Ecto neural progenitor cell (in vitro differentiated cells): ENCODE measurements at places on chromosomes 11 and 22.
A peak's percentile ranks its signal among the peaks of the same experiment; 100 is the strongest.

- no peak for DNase-seq
Measured at GRCh38 chr11:111911563-111912401, at the start of gene CRYAB. Gene CRYAB (minus strand): TSS chr11:111911770. CDS start chr11:111911724, 46 bp downstream.

- no peak for DNase-seq
Measured at GRCh38 chr11:19605520-19606371, 106.9 kb upstream of the NAV2 start.

DNA sequence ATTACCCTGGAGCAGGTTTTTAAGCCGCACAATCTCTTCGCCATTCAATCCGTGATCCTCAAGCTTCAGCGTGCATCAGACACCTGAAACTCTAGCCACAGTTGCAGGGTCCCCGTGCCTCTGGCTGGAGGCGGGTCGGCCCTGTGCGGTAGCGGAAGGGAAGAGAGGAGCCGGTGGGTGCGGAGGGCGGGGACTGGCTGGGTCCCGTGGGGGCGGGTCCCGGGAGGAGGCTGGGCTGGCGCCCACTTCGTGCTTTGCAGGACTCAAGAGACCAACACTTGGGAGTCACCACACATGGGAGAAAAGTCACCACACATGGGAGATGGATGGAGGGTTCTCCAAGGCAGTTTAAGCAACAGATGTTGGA is 772 bp downstream of the C22orf15 start:
- DNase-seq = no peak

GRCh38 chr22:50530877-50531545 is 1.2 kb upstream of the TYMP start:
- DNase-seq = peak; percentile 78

DNA sequence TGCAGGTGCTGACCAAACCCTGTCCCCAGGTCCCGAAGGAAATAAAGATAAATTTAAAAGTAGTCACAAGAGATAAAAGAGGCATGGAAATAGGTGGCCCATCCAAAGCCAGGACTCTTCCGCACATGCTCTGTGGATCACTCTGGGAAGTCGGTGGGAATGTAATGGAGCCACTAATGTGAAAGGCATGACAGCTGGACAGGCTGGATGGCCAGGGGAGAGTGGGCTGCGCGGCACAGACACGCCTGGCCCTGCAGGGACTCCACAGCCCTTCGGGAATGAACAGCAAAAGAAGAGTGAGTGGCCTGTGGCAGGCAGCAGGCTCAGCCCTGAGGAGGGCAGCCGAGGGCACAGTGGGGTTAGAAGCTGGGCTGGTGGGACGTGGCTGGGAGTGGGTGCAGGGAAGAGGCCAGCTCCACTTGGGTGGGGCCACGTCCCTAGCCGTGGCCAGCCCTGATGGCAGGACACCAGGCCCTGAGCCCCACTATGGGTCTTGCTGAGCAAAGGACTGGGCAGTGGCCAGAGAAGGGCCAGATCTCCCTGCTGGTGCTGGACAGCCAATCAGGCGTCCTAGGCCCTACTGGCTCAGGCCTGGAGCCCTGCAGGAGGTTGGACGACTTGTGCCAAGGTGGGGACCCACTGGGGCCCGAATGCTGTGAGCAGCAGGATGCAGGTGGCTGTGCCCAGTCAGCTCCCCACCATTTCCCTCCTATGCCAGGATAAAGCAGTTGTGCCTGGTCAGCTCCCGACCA is 31.3 kb upstream of the GNB1L start:
- DNase-seq = no peak

DNA sequence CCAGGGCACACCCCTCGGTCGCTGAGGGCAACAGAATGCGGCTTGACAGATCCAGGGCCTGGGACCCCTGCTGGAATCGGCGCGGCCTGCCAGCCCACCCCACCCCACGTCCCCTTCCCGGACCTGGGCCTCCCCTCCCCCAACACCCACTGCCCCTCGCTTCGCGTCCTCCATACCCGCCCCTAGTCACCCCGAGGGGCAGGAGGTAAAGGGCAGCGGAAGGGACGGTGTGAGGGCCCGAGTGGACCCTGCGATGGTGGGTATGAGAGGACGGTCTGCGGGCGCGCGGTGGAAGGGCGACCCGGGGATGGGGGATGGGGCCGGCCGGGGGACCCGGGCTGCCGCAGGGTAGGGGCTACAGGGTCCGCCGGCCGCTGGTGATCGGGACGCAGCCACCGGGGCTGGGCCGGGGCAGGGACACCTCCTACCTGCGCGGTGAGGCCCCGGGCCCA is 311 bp downstream of the APBB1 start:
- DNase-seq = peak; percentile 75

DNA sequence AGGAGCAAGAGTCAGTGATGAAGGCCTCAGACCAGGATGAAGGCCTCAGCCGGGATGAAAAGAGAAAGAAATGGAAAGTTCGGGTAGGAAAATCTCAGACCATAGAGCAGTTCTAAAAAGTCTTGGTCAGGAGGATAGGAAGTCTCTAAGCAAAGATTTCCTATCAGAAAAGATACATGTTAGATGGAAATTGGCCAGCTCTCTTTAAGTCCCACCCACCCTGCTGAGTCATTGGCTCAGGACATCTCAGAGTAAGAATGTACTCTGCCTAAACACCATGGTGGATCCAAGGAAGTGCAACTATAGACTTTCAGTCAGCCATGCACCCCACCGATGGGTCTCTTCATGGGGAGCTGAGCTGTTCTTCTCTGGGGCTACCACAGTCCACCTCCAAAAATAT is 4.4 kb downstream of the OR8B3 start:
- no peak for DNase-seq

DNA sequence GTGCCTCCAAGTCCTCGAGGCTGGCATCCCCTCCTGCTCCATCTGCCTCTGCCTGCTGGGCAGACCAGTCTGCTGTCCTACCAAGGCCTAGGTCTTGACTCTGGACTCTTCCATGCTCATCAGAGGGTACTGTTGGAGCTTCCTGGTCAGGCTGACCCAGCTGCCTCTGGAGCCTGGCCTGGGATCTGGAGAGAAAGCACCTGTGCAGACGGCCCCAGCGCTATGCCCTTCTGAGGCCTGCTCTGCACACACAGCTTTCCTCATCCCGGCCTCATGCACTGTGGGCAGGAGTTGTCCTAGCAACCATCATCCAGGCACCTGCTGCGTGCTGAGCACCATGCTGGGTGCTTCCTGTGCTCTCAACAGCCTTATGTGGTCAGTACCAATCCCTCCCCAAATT is 70.8 kb downstream of the CDKN1C start:
- DNase-seq = no peak

GRCh38 chr11:66121466-66121865 is 51.4 kb downstream of the PACS1 start:
- no peak for DNase-seq

GRCh38 chr11:75715688-75716087 is 1.9 kb upstream of the MOGAT2 start:
- DNase-seq = no peak

DNA sequence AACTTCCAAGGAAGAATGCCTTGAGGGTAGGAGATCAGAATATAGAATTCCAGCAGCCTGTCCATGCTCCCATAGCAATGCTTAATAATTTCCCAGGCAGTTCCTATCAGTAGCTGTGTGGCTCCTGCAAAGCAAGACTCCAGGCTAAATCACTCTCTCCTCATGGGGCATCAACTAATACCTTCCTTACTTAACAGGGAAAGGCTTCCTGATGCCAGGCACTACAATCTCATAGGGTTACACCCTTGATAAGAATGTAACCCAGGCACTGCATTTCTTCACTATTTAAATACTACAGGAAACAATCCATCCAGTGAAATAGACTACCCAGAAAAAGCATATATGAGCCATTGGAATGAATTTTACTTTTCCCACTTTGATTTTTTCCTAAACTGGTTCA is 615.0 kb upstream of the ARHGAP42 start:
- no peak for DNase-seq

DNA sequence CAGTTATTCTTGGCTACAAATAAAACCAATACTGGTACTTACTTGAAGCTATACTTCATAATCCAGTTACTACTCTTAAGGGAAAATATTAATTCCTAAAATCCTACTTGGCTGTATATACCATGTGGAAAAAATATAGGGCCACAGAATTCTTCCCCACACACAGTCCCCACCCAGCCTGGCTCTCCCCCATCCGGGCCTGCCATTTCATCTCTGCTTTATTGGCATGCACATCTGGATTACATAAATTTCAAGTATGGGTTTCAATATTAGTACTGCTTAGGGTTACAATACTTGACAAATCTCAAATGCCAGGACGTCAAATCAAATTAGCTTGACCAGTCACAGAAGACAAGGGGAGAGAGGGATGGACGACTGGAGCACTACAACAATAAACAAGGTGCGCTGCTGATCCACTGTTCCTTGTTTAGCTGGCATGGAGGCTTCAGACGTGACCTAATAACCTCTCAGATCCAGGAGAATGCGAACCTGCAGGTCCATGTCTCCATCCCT is 81.4 kb downstream of the ABTB2 start:
- DNase-seq = no peak

GRCh38 chr11:70604630-70605467 is 206.5 kb downstream of the CTTN start:
- no peak for DNase-seq

- DNase-seq = no peak
Measured at GRCh38 chr22:40004836-40005235, 10.1 kb downstream of the FAM83F start.

GRCh38 chr11:61679893-61680621 is at the start of gene DAGLA:
Gene DAGLA (plus strand): TSS chr11:61680391. CDS start chr11:61720156, 39,765 bp downstream.
- DNase-seq = peak; percentile 91

GRCh38 chr11:11467312-11467711 is 114.3 kb upstream of the CSNK2A3 start:
- DNase-seq = no peak

- no peak for DNase-seq
Measured at GRCh38 chr11:30729187-30729713, 143.1 kb upstream of the MPPED2 start.

- no peak for DNase-seq
Measured at GRCh38 chr11:85863855-85864254, 8.7 kb downstream of the CCDC83 start.

- DNase-seq = no peak
Measured at GRCh38 chr11:71185411-71185810, 67.0 kb downstream of the SHANK2 start.

- DNase-seq = no peak
Measured at GRCh38 chr11:10514709-10515108, 26.3 kb downstream of the RNF141 start.

- no peak for DNase-seq
Measured at GRCh38 chr11:64851831-64852351, 7.4 kb upstream of the CDC42BPG start.

DNA sequence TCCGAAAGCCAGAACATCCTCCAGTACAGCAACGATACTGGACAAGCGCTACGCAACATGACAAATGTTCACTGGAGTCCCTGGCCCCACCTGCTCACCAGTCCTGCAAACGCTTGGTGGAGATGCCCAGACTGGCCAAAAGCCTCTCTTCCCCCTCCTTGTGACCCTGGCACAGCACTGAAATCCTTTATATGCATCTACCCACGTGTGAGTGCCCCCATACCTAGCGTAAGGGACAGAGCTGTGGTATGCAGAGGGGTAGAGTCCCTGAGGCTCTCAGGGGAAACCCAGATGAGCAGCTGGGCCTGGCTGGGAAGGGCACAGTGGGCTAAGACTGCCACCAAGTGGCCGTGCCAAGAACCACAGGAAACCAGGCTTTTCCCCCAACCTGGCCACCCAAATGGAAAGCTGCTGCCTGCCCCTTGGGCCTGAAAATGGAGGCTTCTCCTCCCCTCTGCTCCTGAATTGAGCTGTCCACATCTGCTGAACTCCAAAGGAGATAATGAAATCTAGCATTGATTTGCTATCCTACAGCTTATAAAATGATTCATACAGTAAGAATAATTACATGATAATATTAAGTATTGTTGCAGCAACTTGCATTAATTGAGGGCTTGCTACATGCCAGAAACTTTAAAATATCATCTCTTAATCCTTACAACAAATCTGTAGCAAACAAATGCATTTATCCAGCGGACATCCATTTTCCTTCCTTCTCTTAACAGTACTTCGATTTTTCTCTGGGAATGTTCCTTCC is 24.8 kb upstream of the TTC12 start:
- DNase-seq = peak; percentile 84
